CD4-positive, alpha-beta T cell treated with Interferon alpha-2 for 1 hour (primary cell): ENCODE measurements at places on chromosomes 7 and 10.

GRCh38 chr7:137343281-137343841 is at the start of gene PTN:
PTN (minus strand) TSS chr7:137343733; CDS start chr7:137254973, 88,760 bp downstream.
- no peak for DNase-seq

GRCh38 chr10:83427101-83427500 is 712.2 kb upstream of the GHITM start:
- DNase-seq = no peak

GRCh38 chr10:104472505-104472904 is 118.9 kb downstream of the CFAP58 start:
- no peak for DNase-seq

DNA sequence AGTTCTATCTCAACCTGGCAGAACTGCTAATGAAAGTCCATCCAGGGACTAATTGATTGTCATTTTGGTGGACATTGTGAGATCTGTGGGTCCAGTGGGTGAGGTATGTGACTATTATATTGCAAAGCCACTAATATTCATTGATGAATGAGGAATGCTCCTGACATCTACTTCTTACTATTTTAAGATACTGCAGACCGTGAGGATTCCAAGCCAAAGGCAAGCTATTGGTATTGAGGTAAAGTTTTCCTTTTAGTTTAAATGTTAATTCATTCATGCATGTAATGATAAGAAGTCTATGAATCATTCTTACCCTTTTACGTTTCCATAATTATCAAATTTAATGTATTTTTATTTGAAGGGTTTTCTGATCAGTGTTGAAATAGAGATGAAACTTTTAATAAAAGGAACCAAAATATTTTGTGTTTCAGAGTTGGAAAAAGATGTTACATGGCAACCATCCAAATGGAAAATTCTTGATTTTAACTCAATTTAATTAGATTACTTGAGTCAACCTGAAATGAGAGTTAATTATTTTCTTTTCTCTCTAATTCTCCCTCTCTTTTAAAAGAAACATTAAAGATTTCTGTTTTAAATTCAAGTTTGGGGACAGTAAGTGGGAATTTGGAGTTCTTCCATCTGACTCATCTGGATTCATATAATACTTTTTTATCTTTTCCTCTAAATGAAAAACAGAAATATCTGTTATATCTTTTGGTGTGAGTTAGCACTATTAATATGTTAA is 39.6 kb downstream of the NUP205 start:
- no peak for DNase-seq
